T follicular helper cell (primary cell): ENCODE measurements at places on chromosomes 13 and 19.

DNA sequence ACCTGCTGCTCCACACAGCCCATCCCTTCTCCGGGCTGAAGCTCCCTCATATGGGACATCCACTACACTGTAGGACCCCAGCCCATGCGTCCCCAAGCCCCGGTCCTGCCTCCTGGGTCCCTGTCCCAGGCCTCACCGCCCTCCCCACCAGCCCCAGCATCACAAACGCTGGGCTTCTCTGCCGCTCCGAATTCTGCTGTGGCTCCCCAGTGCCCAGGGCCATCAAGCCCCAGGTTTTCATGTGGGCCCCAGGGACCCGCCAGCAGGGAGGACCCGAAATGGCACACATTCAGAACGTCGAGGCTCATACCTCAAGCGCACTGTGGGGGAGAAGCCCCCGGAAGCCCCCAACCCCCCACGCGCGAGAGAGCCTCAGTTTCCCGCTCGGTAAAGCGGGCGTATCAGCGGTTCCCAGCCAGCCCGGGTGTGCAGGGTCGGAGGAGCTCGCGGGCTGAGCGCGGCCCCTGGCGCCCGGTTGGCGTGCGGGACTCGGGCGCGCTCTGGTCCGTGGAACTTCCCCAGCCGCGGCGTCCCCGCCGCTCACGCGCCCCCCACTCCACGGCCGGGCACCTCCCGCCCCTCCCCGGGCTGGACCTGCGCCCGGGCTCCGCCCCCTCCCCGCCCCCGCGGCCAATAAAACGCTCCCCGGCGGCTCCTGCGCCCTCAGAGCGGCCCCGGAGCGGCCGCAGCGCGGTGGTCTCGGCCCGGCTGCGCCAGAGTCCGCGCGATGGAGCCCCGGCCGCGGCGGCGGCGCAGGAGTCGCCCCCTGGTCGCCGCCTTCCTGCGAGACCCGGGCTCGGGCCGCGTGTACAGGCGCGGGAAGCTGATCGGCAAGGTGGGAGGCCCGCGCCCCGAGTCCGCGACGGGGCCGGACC, at the start of gene PLK5:
Gene PLK5, plus strand, starts transcription at position 666 of the 875 bp plus-strand sequence. CDS start 2,920 bp downstream, outside the sequence.
- DNase-seq = no peak

DNA sequence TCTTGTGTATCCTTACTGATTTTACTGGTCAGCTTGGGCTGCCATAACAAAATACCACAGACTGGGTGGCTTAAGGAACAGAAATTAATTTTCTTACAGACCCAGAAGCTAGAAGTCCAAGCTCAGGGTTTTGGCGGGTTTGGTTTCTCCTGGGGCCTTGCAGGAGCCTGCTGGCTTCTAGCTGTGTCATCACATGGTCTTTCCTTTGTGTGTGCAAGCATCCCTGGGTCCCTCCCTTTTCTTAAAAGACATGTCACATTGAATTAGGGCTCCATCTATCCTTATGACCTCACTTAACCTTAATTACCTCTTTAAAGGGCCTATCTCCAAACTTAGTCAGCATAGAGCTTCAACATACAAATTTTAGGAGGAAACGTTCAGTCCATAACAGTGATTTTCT, 23.4 kb downstream of the UBAC2 start:
- no peak for DNase-seq

DNA sequence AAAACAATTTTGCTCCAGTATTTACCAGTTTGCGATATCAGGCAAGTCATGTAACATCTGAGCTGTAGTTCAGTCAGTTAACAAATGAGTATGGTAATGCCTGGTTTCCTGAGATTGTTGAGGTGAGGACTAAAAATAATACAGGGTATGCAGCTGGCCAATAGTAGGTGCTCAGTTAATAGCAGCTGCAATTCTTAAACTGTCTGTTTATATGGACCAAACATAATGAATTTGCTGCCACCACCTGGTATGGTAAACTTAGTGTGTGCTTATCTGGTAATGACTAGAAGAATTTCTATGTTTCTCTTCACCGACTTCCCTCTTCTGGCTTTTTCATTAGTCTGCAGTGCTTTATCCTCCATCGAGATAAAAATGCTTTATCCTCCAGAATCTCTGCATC, 9.1 kb downstream of the ZMYM2 start:
- no peak for DNase-seq

GRCh38 chr19:38715555-38715954, 28.7 kb downstream of the CAPN12 start:
- no peak for DNase-seq

DNA sequence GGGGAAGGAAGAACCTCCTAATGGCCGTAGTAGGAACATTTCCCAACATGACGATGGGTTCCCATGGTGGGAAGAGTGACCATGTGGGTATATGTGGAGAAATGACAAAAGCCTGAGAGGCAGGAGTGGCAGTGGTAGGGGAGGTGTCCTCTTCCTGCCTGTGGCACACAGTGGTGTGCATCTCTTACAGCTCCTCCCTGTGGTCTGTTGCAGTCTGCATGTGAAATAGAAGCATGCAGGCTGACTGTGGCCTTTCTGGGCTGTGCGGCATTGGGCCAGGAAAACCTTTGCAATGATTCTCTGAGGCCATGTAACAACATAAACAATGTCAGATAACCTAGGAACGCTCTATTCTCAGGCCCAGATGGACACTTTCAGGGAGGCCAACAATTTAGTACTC, 84.0 kb downstream of the LACC1 start:
- DNase-seq = no peak

- DNase-seq = no peak
These were observed 55.2 kb downstream of the STARD13 start for GRCh38 chr13:33230178-33230881.
